ENCODE measurements at places on chromosomes 1 and 21.

- DNase-seq, result no peak
These were observed 692 bp upstream of the RALGPS2 start for GRCh38 chr1:178724376-178724727.

DNA sequence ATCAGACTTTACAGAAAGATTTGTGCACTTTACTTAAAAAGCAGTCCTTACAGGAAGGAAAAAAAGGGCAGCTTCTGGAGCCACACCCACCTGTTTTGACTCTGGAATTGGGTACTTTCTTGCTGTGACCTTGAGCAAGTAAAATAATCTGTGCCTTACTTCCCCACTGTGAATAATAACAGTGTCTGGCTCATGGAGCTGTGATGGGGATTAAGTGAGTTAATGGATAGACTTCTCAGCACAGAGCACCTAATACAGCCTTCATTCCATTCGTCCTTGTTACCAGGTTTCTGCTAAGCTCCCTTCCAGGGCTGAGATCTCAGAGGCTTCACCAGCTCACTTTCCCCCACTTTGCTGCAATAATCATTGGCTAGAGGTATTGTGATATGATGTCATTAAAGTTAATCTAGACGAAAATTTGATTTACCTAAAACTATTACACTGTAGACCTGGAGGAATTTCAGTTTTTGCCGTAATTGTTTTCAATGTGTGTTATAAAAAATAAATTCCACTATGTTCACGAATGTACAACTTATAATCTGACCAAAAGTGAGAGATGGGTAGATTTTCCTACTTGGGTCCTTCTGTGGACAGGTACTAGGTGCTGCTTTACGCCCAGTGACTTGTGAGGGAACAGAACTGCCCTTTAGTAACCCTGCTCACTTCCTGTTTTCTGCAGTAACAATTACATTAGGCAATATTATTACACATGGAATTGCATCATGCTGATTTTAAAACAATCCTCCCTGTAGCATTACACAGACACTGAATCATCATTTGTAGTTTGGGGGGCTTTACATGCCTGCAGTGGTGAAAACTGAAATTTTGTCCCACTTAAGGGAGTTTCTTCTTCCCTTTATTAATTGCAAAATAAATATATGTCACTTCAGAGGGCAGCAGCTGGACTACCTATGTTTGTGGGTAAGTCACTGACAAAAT, 19.7 kb upstream of the ABCG1 start:
- DNase-seq, result no peak

DNA sequence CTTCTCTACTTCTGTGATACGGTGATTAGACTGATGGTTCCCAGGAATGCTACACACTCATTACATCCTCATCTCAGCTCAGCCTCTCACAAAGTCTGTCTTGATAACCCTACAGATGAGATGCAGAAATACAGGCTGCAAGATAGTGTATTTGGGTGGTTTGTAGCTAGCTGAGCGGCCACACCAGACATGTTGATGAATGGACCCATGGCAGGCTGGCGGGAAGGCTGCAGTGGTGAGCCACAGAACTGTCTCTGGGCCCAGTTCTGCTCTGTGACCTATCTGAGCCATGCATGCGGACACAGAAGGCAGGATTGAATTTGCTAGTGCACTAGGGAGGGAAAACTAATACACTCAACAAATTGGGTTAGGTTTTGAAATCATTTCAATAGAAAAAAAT, 71.9 kb downstream of the LRRN2 start:
- no peak for DNase-seq

DNA sequence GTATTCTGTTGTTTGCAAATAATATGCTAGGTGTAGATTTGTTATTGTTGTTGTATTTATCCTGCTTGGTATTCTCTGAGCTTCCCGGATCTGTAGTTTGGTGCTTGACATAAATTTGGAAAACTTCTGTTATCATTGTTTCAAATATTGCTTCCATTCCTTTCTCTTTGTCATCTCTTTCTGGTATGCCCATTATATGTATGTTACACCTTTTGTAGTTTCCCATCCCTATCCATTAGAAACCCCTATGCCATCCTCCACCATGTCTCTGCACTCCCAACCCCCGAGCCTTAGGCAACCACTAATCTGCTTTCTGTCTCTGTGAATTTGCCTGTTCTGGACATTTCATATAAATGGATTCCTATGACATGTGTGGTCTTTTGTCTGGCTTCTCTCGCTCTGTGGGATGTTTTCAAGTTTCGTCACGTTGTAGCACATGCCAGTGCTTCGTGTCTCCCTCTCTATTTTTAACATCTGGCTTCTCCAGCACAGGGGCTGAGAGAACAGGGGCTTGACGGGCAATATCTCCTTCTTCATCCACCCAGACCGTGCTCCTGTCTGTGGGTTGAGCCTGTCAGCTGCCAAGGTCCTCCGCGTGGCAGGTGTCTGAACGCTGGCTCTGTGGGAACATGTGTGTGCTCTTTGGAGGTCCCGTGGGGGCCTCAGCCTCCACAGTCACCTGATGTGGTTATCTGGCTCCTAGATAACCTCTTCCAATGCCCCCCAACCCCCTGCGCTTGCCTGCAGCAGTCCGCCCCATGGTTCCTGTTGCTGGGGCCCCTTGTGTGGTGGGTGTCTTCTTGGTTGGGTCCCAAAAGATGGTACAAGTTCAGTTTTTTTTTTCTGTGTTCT, 32.8 kb upstream of the MAN1C1 start:
- no peak for DNase-seq

GRCh38 chr1:245687152-245687635, 532.4 kb downstream of the KIF26B start:
- no peak for DNase-seq

GRCh38 chr1:208298593-208299269, 54.5 kb upstream of the PLXNA2 start:
- DNase-seq, result no peak

- DNase-seq, result no peak
These were observed 247.5 kb downstream of the PBX1 start for GRCh38 chr1:164806531-164806930.

DNA sequence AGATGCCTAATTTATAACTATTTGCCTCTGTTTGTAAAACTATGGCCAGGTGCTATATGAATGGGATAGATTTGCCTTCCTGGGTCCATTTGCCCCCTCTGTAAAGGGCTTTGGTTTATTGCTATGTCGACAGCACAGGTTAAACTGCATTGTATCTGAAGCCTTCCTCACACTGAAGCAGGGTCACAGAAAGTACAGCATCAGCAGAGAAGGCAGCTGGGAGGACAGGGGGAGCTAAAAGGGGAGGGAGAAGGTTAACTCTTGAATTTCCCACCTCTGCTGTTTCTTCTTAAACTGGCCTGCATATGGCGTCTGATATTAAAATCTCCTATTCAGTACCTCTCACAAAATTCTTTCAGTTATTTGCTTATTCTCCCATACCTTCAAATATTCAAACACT, 297.4 kb downstream of the TM2D1 start:
- no peak for DNase-seq

GRCh38 chr1:102853136-102853535, 255.2 kb downstream of the COL11A1 start:
- DNase-seq, result no peak

- no peak for DNase-seq
These were observed 1.2 kb upstream of the SMIM1 start for GRCh38 chr1:3771108-3772026.

- DNase-seq, result no peak
These were observed 76.0 kb upstream of the EDN2 start for GRCh38 chr1:41560496-41560895.

DNA sequence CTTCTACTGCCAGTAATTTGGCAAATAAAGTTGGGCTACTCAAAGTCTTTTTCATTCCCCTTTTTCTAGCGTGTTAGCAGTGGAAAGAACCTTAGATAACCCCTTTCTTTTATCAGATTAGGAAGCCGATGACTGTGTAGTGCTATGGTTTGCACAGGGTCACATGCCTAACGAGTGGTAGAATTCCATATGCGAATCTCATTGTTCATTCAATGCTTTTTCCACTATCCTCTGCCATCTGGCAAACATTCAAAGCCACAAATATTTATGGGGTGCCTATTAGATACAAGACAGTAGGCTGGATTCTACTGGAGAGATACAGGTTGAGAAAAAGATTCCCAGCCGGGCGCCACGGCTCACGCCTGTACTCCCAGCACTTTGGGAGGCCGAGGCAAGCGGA, 14.9 kb upstream of the IER5 start:
- no peak for DNase-seq

DNA sequence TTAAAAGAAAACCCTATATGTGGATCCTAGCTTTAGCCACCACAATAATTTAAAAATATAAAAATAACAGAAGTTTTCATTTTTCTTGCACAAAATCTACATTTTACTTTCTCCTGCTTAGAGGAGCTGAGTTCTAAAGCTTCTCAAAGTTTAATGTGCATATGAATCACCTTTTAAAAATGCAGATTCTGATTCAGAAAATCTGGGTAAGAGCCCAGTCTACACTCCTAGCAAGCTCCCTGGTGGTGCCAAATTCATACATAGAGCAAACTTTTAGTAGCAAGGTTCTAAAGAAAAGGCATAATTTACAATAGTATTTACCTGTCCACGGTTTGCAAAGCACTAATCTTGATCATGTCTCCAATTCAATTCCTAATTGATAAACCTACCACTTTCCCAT, 19.3 kb downstream of the RSBN1 start:
- no peak for DNase-seq

- DNase-seq, result no peak
These were observed 300.8 kb upstream of the PROX1 start for GRCh38 chr1:213686983-213687382.

- no peak for DNase-seq
These were observed 81.6 kb upstream of the SSX2IP start for GRCh38 chr1:84771895-84772294.

GRCh38 chr1:69016468-69016867, 519.6 kb upstream of the DEPDC1 start:
- DNase-seq, result no peak

GRCh38 chr21:41953249-41953830, 478 bp downstream of the C2CD2 start:
- DNase-seq, result no peak

DNA sequence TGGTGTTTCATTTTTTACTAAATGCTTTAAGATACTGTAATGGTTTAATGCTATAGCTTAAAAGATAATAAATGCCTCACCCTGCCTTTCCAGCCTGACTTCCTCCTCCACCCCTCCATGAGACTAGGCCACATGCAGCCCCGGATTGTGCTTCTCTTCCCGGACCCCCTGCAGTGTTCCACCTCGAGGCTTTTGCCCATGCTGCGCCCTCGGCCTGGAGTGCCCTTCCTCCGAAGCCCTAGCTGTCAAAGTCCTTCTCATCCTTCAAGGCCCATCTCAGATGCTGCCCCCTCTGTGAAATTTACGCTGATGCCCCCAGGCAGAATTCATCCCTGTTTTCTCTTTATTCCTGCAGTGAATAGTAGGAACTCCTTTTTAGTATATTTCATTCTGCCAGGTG, 98.5 kb downstream of the ATP5PO start:
- DNase-seq, result no peak

DNA sequence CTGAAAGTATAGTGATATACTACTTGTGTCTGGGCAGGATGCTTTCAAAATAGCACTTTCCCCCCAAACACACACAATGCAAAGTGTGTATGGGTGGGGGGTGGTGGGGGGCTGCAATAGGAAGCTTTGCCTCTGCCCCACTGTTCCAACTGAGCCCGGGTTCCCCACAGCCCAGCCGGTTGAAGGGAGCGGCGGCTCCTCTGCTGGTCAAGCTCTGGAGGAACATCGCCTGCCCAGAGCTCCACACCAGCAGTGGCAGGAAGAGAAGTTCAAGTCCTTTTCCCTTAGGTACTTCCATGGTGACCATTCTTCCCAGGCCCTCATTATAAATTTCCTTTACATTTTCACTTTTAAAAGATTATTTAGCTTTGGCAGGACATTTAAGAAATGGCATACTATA, 74.9 kb downstream of the CAPZB start:
- DNase-seq, result no peak

DNA sequence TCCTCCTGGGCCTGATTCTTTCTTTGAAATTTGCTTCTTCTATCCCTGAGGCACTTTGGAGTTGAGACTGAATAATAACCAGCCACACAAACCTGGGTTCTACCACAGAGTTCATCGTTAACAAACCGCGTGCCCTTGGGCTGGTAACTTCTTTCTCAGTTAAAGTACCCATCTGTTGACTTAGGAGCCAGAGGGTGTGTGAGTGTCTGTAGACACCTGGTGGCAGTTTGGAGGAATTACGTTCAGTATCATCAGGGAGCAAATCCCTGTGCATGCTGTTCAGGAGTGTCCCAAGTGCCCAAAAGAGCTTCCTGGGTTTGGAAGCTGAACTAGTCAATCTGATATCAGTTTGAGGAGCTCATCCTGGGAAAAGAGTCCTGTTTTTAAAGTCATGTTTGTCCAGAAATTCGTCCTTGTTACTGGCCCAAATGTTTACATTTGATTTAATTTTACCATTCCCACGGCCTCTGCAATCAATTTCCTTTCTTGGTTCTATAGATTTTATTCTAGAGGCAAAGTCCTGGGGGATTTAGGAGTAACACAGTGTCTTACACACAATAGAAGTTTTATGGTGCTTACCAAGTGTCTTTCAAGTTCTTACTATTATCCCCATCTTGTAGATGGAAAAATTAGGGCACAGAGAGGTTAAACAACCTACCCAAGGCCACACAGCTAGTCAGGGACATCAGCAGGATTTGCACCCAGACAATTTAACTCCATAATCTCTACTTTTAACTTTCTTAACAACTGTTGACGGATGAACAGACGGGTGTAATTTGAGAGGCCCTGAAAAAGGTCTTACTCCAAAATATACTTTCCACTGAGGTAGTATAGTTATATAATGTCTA, 26.7 kb upstream of the RPTN start:
- peak; percentile 29 for DNase-seq

DNA sequence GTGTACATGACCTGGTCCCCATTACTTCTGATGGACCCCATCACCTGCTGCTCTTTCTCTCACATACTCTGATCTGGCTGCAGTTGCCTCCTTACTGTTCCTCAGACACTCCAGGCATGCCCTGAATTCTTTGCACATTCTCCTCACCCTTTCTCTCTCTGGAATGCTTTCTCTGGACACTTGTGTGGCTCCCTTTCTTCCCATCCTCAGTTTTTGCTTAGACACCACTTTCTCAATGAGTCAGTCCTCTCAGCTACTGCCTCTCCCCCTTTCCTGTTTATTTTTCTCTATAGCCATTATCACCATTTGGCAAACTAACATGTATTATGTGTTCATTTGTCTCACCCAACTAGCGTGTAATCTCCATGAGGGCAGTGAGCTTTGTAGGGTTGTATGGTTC, 28.1 kb downstream of the PLXNA2 start:
- DNase-seq, result no peak

- no peak for DNase-seq
These were observed 280.3 kb upstream of the POU3F1 start for GRCh38 chr1:38326856-38327255.

- DNase-seq, result no peak
These were observed 78.5 kb upstream of the ADAMTS5 start for GRCh38 chr21:27045281-27045985.

GRCh38 chr1:65850281-65850680, 57.6 kb downstream of the PDE4B start:
- DNase-seq, result no peak

Measured in hippocampal formation (tissue), 2 donors.